ENCODE measurements at places on chromosomes 7 and 10.
A peak's percentile ranks its signal among the peaks of the same experiment; 100 is the strongest.

GRCh38 chr7:144403649-144404061 lies at the start of gene NOBOX:
TSS of gene NOBOX (minus strand) at chr7:144403693.
- no peak for DNase-seq

DNA sequence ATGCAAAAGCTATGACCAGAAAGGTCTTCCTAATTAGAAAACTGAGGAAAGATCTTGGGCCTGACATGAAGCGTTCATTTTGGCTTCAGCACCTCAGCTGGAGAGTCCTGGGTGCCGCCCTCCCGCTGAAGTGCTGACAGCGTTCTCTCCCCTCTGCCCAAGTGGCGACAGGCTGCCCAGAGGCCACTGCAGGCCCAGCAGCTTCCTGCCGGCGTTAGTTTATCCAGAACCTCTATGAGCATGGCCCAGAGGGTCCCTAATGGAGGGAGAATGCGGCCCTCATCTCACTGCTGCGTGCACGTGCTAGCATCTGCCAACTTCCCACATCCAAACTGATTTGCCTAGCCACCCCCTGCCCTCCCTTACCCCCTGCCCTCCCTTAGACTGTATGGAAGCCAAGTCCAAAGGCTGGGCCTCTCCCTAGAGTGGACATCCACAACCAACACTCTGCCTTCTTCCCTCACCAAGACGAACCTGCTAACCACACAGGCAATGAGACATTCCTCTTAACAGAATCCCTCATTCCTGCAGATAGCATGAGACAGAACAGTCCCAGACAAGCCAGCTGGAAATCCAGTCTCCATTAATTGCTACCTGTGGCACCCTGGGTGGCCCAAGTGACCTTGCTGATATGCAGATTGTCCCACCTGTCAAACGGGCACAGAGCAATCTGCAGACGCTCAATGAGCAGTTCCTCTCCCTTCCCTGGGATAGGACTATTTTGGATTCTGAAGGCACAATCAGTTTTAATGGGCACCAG lies 108.4 kb downstream of the C10orf90 start:
- DNase-seq: no peak

DNA sequence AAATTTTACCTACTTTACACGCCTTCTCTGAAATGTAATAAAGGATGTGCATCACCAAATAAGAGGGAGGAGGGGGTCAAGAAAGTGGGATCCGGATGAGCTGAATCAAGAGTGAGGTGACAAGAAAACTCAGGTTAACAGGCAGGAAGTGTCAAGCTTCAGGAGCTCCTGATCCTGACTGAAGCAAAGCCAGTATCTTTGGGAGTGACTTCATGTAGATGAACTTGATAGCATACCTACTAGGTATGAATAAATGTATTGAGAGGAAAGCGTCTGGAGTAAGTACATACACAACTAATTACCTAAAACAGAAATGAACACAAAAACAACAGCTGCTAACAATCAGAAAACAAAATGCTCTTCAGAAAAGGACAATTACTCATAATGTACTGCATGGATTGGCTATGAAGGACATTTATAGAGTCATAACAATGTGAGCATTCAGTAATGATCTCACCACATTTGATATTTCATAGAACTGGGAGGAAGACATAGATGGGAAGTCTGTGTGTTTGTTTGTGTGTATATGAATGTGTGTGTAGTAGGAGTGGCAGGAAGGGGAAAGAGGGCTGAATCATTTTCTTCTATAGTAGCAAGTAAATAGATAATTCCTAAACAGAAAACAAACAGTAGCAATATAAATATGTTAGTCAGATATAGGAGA lies 29.4 kb downstream of the PRKG1 start:
- DNase-seq: no peak

DNA sequence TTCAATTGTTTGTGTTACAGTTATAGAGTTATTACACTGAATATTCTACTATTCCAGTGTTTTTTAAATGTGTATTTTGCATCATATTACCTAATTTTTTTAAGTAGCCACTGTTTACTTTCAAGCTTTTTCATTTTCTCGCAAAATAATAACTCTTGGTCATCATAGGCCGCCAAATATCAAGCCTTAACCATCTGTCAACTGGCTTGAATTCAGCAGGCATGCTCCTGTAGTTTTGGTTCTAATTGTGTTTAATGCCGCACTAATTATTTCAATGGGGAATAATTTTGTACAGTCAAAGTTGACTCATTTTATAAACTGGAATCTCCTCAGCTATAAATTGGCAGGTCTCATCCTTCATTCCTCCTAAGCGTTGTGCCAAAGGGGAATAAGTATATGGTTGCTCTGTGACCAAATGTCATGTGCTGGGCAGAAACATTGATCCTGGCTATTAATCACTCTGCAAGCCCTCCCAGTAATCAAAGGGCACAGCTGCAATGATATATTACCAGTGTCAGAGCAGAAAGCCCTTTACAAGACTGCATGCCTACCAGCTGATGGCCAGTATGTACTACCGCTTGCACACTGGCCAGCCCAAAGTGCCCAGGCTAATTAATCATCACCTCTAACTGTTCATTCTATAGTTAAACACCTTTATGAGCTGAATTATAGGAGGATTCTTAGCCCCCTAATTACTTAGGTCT lies 74.8 kb downstream of the SKAP2 start:
- no peak for DNase-seq

- DNase-seq: peak; percentile 77
Measured at GRCh38 chr10:6173203-6173602, 29.5 kb upstream of the PFKFB3 start.

- no peak for DNase-seq
Measured at GRCh38 chr7:101985903-101986734, 168.7 kb downstream of the CUX1 start.

DNA sequence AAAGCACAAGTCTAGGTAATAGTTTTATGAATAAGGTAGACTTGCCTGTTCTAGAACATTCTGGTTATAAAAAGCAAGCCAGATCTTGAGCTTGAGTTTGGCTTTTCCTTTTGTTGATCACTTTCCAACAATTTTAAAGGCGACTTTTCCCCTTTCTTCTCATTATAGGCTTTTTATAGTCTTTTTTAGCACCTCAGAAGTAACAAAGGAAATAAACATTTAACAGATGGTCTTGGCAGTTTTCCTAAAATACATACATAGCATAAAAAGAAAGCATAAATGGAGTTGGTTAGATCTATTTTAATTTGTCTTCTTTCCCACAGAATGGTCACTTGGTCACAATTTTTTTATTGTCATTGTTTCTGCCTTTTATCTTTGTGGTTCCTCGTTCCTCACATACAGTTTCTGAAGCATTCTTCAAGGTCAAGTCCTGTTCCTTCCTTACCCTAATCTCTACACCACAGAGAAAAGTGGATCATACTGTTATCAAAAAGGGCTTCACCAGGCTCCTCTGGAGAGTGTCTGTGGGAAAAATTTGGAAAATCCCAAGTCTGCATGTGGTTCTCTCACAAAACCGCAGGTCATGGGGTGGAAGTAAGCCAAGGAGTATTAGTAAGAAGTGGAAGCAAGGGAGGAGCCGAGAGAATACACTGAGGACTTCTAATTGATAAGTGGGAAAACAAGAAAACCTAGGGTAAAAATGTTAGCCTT lies 31.3 kb downstream of the THNSL1 start:
- no peak for DNase-seq

GRCh38 chr7:24504040-24504439 lies 69.2 kb upstream of the PALS2 start:
- DNase-seq: no peak

DNA sequence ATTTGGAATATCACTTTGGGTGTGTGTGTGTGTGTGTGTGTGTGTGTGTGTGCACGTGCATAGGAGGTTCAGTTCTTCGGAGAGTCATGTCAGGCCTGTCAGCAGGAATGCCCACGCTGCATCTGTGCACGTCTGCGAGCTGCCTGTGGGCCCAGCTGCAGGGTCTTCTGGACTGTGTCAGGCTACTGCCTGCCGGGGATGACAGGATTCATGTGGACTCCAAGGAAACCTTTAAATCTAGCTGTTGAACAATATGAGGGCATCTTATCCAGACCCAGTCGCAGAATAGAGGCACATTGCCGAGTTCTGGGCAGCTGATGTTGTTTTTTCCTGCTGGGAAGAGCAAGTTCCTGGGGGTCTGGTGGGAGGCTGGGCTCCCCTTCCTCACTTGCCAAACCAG lies 19.0 kb downstream of the AQP1 start:
- DNase-seq: peak; percentile 20

Data from stimulated activated effector memory CD8-positive, alpha-beta T cell treated with anti-CD3 and anti-CD28 coated beads, Interleukin-12 subunit alpha, Interleukin-12 subunit beta, amount 100 ng/mL, for 72 hours (primary cell).